ENCODE measurements at places on chromosomes 11 and 22. TPM values are rescaled to one million over a fixed set of nuclear protein-coding genes. Genes with fewer than 3 reads are reported as not detected.

Gene MUC2
- 94.8 TPM for polyA plus RNA-seq

Gene IL10RA
- 8.6 TPM for polyA plus RNA-seq

Gene PGA5
- polyA plus RNA-seq: 0.40 TPM

Gene CECR2
- 1.7 TPM for polyA plus RNA-seq

Gene TNNT3
- 11.9 TPM for polyA plus RNA-seq

Gene OR52B4
- not detected for polyA plus RNA-seq

Gene ANO5
- 8.2 TPM for polyA plus RNA-seq

Gene NFAM1
- polyA plus RNA-seq: 1.8 TPM

Gene TIGD3
- 2.1 TPM for polyA plus RNA-seq

Gene YPEL1
- polyA plus RNA-seq: 4.1 TPM

Gene FGF4
- polyA plus RNA-seq: 0.03 TPM

Gene EFCAB6
- polyA plus RNA-seq: 1.5 TPM

Gene RPL3
- 3,924 TPM for polyA plus RNA-seq

Gene CLDN5
- 12.4 TPM for polyA plus RNA-seq

Gene OR51B2
- not detected for polyA plus RNA-seq
